ENCODE measurements at places on chromosomes 3 and 15. TPM values are rescaled to one million over a fixed set of nuclear protein-coding genes. Genes with fewer than 3 reads are reported as not detected.

MORC1 gene
- not detected for polyA plus RNA-seq

BAHD1 gene
- 2.1 TPM for polyA plus RNA-seq

ZNF80 gene
- polyA plus RNA-seq: not detected

GOLGA6L7 gene
- polyA plus RNA-seq: not detected

ZNF502 gene
- polyA plus RNA-seq: 1.3 TPM

GXYLT2 gene
- polyA plus RNA-seq: 0.48 TPM

HCLS1 gene
- polyA plus RNA-seq: 271 TPM

CPN2 gene
- polyA plus RNA-seq: not detected

DHX30 gene
- 67.9 TPM for polyA plus RNA-seq

CHRNB4 gene
- polyA plus RNA-seq: not detected

PGBD4 gene
- polyA plus RNA-seq: 1.2 TPM

GCSAM gene
- polyA plus RNA-seq: 85.4 TPM

DNA sequence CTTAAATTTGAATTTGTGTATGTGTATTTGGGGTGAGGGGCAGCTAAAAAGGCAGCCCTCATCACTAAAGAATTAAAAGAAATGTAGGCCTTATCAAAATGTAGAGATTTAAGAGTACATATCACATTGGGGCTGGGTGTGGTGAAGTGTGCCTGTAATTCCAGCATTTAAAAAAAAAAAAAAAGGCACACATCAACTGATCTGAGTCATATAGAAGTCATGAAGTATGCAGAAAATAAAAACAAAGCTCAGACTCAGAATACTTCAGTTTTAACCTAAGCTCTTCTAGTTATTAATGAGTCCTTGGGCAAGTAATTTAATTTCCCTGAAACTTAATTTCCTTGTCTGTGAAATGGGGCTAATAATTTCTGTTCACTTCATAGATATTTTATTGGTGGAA lies 31.6 kb downstream of the SLC24A1 start:
- no peak for DNase-seq

GRCh38 chr15:78453447-78453846 lies 15.4 kb downstream of the IREB2 start:
- no peak for DNase-seq

- DNase-seq: no peak
These were observed 406 bp upstream of the RASA2 start for GRCh38 chr3:141486496-141486745.

DNA sequence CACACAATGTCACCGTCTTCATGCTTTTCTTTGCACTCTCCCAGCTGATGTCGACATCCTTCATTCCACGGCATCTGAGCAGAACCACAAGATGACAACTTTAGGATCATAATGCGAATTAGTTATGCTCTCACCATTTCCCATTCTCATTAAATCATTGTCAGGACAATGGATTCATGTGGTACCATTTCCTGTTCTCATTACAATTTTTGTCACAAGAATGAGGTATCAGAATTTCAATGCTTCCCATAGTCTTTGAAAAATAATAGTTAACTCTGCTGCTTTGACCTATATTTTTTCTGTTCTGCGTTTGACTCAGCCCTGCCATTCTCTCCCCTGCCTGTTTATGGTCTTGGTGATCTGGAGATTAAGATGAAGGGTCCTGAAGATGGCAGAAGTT lies 175.7 kb upstream of the MDFIC2 start:
- no peak for DNase-seq

DNA sequence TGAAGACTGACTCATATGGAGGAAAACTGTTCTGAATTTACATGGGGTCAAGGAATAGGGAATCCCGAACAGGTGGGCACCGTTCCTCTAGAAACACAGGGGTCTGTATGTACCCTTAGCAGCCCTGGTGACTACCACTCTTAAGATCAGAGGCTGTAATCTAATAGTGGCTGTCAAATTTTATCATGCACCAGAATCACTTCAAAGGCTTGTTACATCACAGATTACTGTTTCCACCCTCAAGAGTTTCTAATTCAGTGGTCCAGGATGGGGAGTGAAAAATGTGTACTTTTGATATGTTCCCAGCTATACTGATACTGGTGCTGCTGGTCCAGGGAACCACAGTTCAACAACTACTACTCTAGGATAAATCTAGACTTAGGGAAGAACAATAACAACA lies 27.9 kb downstream of the DYNC1LI1 start:
- no peak for DNase-seq

- no peak for DNase-seq
These were observed 82.8 kb downstream of the EBLN2 start for GRCh38 chr3:73144276-73144675.

- no peak for DNase-seq
These were observed 566.8 kb downstream of the PDCD6IP start for GRCh38 chr3:34365231-34365630.

GRCh38 chr3:64387688-64388087 lies 162.4 kb upstream of the PRICKLE2 start:
- no peak for DNase-seq

DNA sequence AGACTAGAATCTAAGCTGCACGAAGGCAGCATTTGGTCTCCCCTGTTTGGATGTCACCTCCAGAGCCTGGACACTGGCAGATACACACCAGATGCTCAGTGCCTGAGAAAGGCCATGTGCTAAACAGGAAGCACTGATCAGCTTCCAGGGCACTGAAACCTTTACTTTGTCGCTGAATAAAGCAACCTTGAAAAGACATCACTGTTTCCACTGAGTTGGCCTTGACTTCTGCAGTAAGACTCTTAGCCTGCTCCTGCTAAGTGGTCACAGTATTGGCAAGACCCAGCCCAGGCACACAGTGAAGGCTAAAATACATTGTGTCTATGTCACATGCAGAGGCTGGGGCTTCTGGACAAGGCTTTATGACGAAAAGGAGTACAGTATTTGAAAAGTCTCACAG lies 104.3 kb upstream of the ICE2 start:
- DNase-seq: no peak

GRCh38 chr3:187795207-187795960 lies 50.1 kb upstream of the BCL6 start:
- no peak for DNase-seq

DNA sequence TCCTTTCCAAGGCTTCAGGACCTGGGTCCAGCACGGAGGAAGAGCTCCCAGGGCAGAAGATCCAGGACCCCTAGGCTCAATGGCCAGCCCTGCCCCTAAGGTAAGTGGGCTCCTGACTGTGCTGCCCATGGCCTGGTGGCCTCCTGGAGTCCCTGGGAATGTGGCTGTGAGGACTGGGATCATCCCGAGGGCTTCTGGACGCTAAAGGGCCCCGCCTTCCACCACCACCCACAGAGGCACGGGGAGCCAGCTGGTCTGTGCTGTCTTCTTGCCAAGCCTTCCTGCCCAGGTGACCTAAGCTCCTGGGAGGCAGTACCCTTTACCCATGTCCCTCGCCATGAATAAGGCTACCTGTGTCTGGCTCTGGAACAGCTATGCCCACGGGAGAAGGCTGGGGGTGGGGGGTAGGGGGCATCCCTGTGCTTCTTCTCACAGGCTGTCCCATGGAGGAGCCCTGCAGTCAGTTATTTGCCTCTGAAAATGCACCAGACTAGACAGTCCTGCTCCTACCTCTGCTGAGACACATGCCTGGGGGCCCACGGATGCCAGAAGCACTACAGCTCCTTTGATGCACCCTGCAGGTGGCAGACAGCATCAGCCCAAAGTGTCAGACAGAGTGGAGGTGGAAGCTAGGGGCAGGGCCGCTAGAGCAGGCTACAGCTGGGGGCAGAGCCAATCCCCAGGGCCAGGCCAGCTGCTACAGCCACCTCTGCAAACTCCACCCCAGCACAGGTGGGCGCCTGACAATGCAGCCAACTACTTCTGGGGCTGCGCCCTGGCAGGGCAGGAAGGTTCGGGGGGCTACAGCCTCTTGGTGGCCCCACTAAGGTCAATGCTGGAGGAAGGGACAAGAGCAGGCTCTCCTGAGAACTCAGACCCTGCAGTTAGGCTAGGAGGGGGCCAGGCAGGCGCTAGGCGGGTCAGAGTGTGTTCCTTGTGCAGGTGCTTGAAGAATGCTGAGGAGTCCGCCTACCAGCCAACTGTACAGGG lies 90.9 kb downstream of the SEC22A start:
- no peak for DNase-seq

GRCh38 chr15:43749690-43750345 lies 3.6 kb downstream of the PDIA3 start:
- peak; percentile 78 for DNase-seq

DNA sequence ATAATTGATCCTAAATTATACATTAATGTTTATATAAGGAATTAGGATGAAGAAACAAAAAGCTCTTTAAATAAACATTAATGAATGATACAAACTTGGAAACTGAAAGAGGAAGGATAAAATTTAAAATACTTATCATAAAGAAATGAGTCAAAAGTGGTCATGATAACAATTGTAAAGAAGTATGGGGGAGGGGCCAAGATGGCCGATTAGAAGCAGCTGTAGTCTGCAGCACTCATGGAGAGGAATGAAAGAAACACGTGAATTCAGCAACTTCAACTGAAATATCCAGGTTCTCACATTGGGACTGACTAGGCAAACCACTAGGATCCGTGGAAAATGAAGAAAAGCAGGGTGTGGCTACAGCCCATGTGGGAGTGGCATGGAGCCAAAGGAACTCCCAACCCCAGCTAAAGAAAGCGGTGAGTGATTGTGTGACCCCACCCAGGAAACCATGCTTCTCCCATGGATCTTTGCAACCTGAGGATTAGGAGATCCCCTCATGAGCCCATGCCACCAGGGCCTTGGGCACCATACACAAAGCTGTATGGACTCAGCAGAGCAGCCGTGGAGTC lies 13.1 kb upstream of the CP start:
- DNase-seq: no peak

- no peak for DNase-seq
These were observed 91.5 kb upstream of the CHD2 start for GRCh38 chr15:92808598-92809063.

- no peak for DNase-seq
These were observed 398.6 kb downstream of the ZIC4 start for GRCh38 chr3:147007736-147008245.

DNA sequence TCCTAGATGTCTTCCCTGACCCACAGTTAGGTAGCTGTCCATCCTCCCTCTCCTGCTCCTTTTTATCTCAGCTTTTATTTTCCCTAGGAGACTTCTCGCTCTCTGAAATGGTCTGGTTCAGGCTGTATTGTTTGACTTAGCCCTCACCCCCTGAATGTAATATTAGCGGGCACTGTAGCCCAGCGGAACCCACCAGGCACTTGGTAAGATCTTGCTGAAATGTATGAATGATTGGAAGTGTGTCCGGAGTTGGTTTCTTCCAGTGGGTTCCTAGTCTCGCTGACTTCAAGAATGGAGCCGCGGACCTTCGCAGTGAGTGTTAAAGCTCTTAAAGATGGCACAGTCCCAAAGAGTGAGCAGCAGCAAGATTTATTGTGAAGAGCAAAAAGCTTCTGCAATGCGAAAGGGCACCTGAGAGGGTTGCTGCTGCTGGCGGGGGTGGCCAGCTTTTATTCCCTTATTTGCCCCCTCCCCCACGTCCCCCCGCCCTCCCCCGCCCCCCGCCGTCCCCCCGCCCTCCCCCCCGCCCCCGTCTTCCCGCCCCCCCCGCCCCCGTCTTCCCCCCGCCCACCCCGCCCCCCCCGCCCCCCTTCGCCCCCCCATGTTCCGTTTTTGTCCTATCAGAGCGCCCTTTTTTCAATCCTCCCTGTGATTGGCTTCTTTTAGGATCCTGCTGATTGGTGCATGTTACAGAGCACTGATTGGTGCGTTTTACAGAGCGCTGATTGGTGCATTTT lies 694 bp upstream of the EEFSEC start:
- no peak for DNase-seq

DNA sequence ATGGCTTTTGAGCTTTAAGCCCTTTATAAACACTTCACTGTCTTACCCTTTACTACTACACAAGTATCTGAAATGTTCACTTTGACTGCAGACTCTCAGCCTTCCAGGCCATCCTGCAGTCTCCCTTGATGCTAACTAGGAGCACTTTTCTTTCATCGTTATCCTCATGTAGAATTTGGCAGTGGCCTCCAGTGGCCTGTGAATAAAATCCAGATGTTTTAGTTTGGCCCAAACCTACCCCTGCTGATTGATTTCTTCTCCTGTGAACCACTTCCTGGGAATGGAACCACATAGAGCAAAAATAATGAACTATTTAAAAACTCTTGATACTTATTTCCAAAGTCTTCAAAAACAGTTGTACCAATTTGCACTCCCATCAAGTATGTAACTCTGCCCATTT lies 271.9 kb downstream of the FEZF2 start:
- DNase-seq: no peak

DNA sequence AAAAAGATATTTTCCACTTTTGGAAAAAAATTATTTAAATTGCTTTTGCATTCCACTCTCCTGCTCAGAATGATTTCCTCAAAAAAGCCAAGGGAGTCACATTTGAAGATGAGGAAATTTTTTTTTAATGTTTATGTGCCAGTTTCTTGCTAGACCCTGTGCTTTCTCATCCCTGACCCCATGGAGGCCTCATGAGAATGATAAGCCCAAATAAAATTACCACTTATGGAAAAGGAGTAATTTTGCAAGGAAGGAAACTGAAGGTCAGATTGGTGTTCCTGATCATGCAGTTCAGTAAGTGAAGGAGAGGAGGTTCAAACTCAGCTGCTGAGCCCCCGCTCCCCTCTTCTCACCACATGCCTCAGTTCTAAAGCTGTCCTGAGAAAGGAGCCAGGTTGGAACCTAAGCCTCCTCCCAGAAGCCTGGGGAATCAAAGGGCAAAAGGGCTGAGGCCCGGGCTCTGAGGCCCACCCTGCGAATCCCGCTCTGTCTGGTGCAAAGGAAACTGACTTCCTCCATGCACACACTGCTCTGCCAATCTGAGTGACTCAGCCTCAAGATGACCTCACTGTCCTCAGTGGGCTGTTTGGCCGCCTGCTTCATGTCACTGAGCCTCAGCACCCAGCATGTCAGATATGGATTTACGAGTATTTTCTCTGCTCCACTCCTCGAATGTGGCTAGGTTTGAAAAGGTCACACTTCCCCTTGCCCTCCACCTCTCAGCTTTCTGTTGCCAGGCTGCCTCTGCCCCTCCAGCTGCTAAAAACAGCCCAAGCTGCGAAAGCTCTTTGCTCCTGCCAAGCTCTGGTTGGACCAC lies 56.9 kb upstream of the FLNB start:
- DNase-seq: no peak

GRCh38 chr3:158863247-158863646 lies 61.4 kb downstream of the MFSD1 start:
- no peak for DNase-seq

DNA sequence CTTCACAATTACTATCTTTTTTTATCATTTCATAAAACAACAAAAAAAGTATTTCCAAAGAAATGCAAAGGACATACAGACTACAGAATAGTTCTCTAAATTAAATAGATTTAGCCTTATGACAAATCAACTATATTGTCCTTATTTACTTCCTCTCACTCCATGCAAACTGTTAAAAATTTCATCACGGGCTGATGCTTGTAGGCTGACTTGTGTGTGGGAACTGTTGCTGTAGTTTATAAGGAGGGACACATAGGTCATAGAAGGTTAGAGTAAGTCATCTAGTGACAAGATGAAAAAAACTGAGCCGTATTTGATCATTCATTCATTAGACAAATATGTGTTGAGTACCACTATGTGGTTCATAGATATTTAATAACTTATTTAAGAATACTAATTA lies 232.5 kb upstream of the TBL1XR1 start:
- no peak for DNase-seq

GRCh38 chr3:65093641-65094040 lies 405.8 kb upstream of the ADAMTS9 start:
- DNase-seq: no peak
